ENCODE measurements at places on chromosomes 1 and 21.

DNA sequence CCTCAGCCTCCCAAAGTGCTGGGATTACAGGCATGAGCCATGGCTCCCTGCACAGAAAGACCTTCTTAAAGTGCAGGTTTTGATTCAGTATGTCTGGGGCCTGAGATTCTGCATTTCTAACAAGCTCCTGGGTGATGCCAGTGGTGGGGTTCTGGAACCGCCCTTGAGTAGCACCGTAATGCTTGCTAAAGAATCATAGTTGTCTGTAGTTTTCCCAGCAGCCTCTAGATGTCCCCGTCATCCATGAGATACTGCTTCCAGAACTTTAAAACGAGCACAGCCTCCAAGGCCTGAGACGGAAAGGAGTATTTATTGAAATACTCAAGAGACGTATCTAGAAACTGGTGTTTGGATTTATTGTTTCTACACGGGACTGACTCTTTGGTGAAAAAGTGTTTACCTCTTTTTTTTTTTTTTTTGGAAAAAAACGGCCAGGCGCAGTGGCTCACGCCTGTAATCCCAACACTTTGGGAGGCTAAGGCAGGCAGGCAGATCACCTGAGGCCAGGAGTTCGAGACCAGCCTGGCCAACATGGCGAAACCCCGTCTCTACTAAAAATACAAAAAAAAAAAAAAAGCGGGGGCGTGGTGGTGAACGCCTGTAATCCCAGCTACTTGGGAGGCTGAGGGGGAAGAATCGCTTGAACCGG lies 2.6 kb upstream of the TOR3A start:
- no peaks in the 10 kb centered on the region for H3K36me3 ChIP-seq
- ATAC-seq, result peak; percentile 16

GRCh38 chr1:198113342-198113750 lies 43.5 kb upstream of the NEK7 start:
- H3K4me3 ChIP-seq, result no peak overlapping the region
- H3K27me3 ChIP-seq, result no peaks in the 10 kb centered on the region
- H3K36me3 ChIP-seq, result no peaks in the 10 kb centered on the region
- no peak for ATAC-seq
- H3K4me1 ChIP-seq, result no peaks in the 10 kb centered on the region

GRCh38 chr1:7278045-7278444 lies 492.8 kb downstream of the CAMTA1 start:
- no peaks in the 10 kb centered on the region for H3K36me3 ChIP-seq
- no peak for ATAC-seq
- no peak overlapping the region for H3K4me3 ChIP-seq
- no peaks in the 10 kb centered on the region for H3K27me3 ChIP-seq
- H3K27ac ChIP-seq, result no peak overlapping the region
- H3K4me1 ChIP-seq, result no peaks in the 10 kb centered on the region

- no peaks in the 10 kb centered on the region for H3K4me1 ChIP-seq
- H3K27me3 ChIP-seq, result no peaks in the 10 kb centered on the region
- H3K4me3 ChIP-seq, result no peak overlapping the region
- peaks cover 62% of the 10 kb centered on the region for H3K36me3 ChIP-seq
Observed at GRCh38 chr1:54850069-54850730, 36.8 kb downstream of the DHCR24 start.

DNA sequence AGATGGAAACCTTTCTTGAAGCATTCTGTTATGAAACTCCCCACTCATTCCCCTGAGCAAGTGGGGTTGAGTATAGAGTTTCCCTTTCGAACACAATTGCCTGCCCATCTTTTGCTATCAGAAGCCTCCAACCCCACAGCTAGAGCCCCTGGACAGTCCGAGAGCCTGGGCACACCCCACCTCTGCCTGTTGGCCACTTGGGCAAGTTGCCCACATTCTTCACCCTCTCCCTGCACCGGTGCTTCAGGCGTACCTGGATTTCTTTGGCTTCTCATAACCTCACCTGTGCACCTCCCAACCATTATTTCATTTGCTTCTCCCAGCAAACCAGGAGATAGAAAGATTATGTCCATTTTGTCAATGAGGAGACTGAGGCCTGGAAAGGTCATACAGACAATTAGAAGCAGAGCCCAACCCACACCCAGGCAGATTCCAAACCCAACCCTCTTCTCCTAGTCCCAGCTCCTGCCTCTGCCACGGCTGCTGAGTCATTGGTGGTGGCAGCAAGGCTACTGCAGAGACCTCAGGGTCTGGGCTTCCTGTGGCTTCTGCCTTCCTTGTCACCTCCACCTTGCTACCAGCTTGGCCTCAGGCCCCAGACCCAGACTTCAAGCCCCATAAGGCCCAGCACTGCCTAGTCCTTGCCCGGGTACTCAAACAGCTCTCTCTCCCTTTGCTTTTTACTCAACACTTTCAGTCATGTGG lies 118.7 kb upstream of the ZBTB40 start:
- no peak overlapping the region for H3K27ac ChIP-seq
- H3K36me3 ChIP-seq, result no peaks in the 10 kb centered on the region
- H3K4me1 ChIP-seq, result peaks cover 9% of the 10 kb centered on the region

- H3K27me3 ChIP-seq, result peaks cover 37% of the 10 kb centered on the region
- H3K4me1 ChIP-seq, result peaks cover 7% of the 10 kb centered on the region
- no peak overlapping the region for H3K27ac ChIP-seq
- no peak overlapping the region for H3K4me3 ChIP-seq
Observed at GRCh38 chr1:63742526-63742925, 31.3 kb upstream of the ROR1 start.

DNA sequence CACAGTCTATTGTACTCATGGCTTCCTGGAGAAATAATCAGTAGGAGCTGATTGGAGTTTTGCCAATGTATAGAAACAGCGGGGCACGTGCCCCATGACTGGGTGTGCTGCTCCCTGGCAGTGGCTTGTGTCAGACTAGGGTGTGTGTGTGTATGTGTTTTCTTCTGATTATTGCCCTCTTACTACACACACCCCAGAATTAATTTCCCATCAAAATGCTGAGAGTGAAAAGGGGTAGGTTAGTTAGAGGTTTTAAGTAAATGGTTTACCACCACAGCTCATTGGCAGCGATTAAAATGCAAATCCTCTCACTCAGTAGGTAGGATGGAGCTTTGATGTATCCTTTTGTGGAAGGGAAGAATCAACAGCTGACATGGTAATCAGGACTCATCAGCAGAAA lies 29.9 kb downstream of the HHAT start:
- peaks cover 10% of the 10 kb centered on the region for H3K4me1 ChIP-seq
- no peak overlapping the region for H3K27ac ChIP-seq
- peaks cover 9% of the 10 kb centered on the region for H3K36me3 ChIP-seq
- H3K27me3 ChIP-seq, result no peaks in the 10 kb centered on the region
- no peak for ATAC-seq
- no peak overlapping the region for H3K4me3 ChIP-seq

DNA sequence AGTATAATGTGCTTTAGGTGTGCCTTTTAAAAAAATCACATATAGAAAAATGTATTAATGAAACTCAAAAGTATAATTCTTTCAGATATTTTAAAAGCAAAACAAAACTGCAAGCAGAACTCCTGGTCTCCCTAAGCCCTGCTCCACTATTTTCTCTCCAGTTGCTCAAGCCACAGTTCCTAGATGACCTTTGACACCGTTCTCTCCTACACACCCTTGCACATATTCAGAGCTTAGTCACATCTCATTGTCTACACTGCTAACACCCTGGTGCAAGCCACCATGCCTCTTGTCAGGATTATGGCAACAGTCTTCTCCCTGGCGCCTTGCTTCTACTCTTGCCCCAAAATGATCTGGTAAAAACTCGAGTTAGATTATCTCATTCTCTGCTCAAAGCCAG lies 50.2 kb upstream of the ROR1 start:
- no peak overlapping the region for H3K27ac ChIP-seq
- H3K4me3 ChIP-seq, result no peak overlapping the region
- no peaks in the 10 kb centered on the region for H3K4me1 ChIP-seq
- no peak for ATAC-seq
- H3K36me3 ChIP-seq, result no peaks in the 10 kb centered on the region
- H3K27me3 ChIP-seq, result no peaks in the 10 kb centered on the region

GRCh38 chr1:230071316-230071715 lies 4.3 kb downstream of the GALNT2 start:
- peaks cover 14% of the 10 kb centered on the region for H3K36me3 ChIP-seq
- no peaks in the 10 kb centered on the region for H3K27me3 ChIP-seq
- no peak overlapping the region for H3K4me3 ChIP-seq
- no peak for ATAC-seq

DNA sequence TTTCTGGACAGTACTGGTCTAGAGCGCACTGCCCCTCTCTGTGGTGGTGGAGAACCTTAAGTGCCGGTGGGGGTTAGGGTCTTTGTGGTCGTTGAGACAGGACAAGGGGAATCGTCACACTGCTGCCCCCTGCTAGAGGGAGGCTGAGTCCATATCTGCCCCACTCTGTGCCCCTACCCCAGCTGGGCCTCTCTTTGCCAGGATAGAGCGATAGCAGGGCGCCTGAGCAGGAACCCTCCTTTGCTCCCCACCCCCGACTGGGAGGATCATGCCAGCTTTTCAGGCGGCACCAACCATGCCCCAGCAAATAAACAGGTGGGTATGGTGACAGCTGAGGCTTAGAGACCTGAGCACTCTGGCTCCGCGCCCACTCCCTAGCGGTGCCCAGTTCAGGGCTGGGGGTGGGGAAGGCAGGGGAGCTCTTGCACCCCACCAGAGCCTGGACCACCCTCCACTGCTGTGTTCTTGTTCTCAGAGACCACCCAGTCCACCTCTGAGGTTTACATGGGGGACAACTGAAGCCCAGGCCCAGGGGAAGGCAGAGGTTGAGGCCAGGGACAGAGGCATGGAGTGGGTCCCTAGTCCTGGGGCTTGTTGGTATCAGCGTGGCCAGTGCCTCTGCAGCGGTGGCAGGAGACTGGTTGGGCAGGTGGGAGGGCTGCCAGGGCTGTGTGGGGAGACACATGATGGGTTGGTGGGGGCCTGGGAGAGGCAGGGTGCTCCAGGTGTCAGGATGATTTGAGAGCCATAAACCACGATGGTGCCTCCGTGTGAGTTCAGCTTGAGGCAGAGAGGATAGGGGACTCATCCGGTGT lies 1.6 kb downstream of the PADI2 start:
- no peak overlapping the region for H3K27ac ChIP-seq
- H3K4me3 ChIP-seq, result peak overlapping the region; percentile 81
- peaks cover 8% of the 10 kb centered on the region for H3K36me3 ChIP-seq
- peaks cover 38% of the 10 kb centered on the region for H3K4me1 ChIP-seq
- no peak for ATAC-seq
- H3K27me3 ChIP-seq, result peaks cover 41% of the 10 kb centered on the region

GRCh38 chr21:34883491-34884271 lies 165.4 kb downstream of the RUNX1 start:
- H3K27me3 ChIP-seq, result no peaks in the 10 kb centered on the region
- H3K4me1 ChIP-seq, result peaks cover 47% of the 10 kb centered on the region
- peak overlapping the region; percentile 62 for H3K4me3 ChIP-seq
- peaks cover 34% of the 10 kb centered on the region for H3K36me3 ChIP-seq

DNA sequence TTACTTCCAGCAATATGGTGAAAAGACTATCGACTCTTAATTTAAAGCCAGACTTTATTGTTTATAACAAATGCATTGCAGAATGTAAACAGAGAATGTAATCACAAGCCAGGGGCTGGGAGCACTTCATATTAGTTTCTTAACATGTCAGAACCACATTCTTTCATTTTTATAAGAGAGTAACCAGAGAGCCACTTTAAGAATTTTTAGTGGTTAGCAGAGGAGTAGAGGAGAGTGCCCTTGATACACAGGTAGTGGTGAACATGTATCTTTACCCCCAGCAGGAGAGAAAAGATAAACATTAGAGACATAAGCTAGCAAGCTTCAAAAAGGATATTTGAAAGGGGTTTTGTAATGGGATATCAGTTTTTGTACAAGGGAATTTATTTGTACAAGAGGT lies 11.1 kb downstream of the AMY2B start:
- no peak overlapping the region for H3K4me3 ChIP-seq
- H3K27ac ChIP-seq, result no peak overlapping the region
- no peak for ATAC-seq
- peaks cover 14% of the 10 kb centered on the region for H3K36me3 ChIP-seq
- no peaks in the 10 kb centered on the region for H3K27me3 ChIP-seq
- no peaks in the 10 kb centered on the region for H3K4me1 ChIP-seq

DNA sequence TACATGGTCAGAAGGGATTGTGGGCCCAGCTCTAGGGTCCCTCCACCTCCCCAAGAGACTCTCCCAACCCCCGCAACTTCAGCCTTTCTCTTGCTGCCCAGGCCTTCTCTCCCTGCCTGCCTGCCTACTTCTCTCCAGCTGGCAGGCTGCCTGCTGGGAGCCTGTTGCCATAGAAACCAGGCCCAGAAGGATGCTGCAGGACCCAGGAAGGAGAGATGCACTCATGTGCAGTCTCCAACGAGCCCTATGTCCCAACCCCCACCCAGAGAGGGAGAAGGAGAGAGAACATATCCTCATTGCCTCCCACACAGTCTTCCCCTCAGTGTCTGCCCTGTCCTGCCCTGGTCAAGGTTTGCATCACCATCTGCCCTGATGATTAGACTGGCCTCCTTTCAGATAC lies 10.8 kb upstream of the SMIM12 start:
- peaks cover 23% of the 10 kb centered on the region for H3K27me3 ChIP-seq
- no peak for ATAC-seq
- H3K4me3 ChIP-seq, result no peak overlapping the region

DNA sequence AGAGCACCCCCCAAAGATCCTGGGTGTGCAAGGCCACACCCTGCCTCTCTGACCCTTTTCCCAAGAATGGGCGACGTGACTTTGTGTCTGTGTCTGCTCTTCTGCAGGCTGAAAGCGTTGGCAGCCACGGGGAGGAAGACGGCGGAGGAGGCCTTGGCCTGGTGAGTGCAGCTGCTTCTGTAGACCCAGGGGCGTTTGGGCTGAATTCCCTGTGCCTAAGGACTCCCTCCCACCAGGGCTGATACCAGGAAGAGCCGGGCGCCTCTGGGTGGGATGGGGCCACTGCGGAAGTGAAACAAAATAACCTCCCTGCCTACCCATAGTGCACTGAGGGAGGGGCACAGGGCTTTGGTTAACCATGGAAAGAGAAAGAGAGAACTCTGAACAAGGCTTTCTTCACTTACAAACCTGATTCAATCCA lies 2.5 kb downstream of the UBASH3A start:
- ATAC-seq, result no peak
- peaks cover 12% of the 10 kb centered on the region for H3K4me1 ChIP-seq
- no peak overlapping the region for H3K4me3 ChIP-seq
- peaks cover 9% of the 10 kb centered on the region for H3K27me3 ChIP-seq
- H3K27ac ChIP-seq, result no peak overlapping the region

DNA sequence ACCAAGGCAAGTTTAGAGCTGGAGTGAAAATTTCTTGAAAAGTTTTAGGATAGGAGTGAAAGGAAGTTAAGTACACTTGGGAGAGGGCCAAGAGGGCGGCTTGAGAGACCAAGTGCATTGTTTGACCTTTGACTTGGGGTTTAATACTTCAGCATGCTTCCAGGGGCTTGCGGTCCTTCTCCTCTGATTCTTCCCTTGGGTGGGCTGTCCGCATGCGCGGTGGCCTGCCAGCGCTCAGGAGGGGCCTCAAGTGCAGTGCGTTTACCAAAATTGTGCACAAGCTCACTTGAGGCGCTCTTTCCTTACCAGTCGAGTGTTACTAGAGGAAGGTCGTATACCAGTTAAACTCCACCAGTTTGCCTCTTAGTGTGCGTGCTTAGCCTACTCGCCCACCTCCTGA lies 91.3 kb upstream of the LYST start:
- H3K27me3 ChIP-seq, result no peaks in the 10 kb centered on the region
- ATAC-seq, result no peak
- no peaks in the 10 kb centered on the region for H3K36me3 ChIP-seq
- H3K4me1 ChIP-seq, result peaks cover 32% of the 10 kb centered on the region
- no peak overlapping the region for H3K4me3 ChIP-seq
